Right ventricle myocardium superior (tissue), 1 donor: ENCODE measurements at places on chromosomes 7 and 10. TPM values are rescaled to one million over a fixed set of nuclear protein-coding genes. Genes with fewer than 3 reads are reported as not detected.

PNLIP gene
- total RNA-seq: not detected

NUTM2E gene
- not detected for total RNA-seq

TSPAN12 gene
- 56.9 TPM for total RNA-seq

MACC1 gene
- 0.19 TPM for total RNA-seq

- DNase-seq: no peak
Observed at GRCh38 chr10:8105932-8106331, 51.4 kb downstream of the GATA3 start.

- DNase-seq: no peak
Observed at GRCh38 chr7:114574384-114574783, 159.8 kb downstream of the FOXP2 start.

DNA sequence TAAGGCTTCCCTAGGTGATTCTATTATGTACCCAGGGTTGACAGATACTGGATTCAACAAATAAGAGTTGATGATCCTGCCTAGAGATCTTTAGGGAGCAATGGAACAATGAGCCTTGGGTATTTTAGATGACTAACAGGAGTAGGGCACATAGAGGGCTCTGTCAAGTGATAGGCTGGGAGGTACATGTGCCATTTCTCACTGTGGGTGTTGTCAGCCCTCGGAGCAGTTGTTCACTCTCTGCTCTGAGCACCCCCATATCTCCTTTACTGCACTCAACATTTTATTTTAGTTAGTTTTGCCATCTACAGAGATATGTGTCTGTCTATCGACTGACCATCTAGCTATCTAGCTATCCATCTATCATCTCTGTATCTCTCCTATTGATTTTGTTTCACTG lies 950.6 kb downstream of the TYW1 start:
- DNase-seq: no peak

- DNase-seq: no peak
Observed at GRCh38 chr7:30634634-30635201, 40.0 kb downstream of the GARS1 start.

DNA sequence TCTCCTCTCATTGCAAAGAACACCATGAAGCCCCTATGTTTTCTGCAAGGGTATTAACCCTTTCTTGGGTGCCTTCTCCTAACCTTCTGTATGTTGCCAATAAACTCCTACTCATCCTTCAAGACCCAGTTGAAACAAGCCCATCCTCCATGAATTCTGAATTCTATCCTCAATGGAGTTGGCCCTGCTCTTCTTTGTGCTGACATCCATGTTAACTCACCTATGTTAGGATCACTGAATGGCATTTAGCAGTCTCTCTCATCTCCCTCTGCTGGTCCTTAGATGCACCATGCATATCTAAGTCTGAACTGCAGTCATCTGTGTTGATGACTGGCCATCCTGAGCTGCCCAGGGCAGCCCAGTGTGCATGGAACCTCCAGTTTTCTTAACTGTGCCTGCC lies 129.8 kb downstream of the BUB3 start:
- DNase-seq: no peak

DNA sequence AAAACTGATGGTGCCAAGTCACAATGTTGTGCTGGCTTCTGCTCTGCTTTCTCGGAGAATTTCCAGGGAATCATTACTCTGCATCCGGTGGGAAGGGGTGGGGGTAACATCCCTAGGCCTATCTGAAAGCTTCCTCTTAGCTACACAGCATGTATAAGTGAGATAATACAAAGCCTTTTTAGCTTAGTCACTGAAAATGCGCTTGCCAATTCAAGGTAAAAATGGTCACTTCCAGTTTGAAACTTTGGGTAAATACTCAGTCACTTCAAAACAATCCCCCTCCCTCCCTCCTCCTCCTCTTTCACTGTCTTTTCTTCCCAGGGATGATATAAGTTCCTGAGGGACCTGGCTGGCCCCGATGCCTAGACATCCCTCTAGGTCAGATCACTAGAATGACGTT lies 57.3 kb upstream of the APBB1IP start:
- DNase-seq: no peak

DNA sequence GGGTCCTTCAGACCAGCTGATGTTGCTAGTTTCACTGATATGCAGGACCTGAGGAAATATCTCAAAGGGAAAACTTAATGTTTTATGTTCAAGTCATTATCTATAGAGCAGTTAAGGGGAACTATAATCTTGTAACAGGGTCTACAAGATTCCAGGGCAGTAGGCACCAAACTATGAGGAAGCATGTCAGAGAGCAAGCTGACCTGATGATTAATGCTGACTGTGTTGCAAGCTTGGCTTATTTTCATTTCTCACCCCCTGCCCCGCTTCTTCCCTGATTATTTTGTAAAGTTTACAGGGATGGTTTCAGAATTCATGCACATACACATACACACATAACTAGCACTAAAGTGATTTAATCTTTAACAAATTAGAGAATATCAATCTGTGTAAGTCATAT lies 84.3 kb upstream of the CACNA2D1 start:
- DNase-seq: no peak

- DNase-seq: no peak
Observed at GRCh38 chr10:79230328-79230830, 116.9 kb upstream of the PPIF start.

DNA sequence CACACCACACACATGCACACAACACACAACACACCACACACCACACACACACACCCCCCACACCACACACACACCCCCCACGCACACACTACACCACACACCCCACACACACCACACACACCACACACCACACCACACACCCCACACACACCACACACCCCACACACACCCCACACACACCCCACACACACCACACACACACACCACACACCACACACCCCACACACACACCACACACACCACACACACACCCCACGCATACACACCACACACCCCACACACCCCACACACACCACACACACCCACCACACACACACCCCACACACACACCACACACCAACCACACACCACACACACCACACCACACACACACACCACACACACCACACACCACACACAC lies 16.4 kb downstream of the UCN3 start:
- no peak for DNase-seq

- DNase-seq: no peak
Observed at GRCh38 chr7:98396768-98397167, 4.1 kb downstream of the BAIAP2L1 start.

OR2A2 gene
- not detected for total RNA-seq

GRCh38 chr7:36228039-36228438 lies 75.0 kb downstream of the EEPD1 start:
- DNase-seq: no peak

- no peak for DNase-seq
Observed at GRCh38 chr10:125624800-125625199, 58.2 kb downstream of the TEX36 start.

- DNase-seq: no peak
Observed at GRCh38 chr7:98227939-98228338, 16.7 kb downstream of the BHLHA15 start.

DNA sequence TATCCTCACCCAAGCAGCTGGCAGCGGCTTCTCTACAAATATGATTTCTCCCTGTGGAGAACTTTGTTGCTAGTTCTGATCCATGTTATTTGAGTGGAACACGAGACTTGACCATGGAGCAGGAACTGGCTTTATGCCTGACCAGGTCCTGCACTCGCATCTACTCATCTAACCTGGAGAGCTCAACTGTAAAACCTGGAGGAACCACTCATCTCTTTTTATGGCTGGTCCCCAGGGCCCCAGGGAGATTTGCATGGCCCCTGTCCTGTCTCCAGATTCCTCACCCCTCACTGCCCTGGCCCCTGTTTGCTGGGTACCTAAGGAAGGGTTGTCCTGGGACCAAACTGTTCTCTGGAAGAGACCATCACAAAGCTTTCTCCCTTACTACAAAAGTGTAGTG lies 16.0 kb downstream of the TCAF1 start:
- DNase-seq: no peak

DNA sequence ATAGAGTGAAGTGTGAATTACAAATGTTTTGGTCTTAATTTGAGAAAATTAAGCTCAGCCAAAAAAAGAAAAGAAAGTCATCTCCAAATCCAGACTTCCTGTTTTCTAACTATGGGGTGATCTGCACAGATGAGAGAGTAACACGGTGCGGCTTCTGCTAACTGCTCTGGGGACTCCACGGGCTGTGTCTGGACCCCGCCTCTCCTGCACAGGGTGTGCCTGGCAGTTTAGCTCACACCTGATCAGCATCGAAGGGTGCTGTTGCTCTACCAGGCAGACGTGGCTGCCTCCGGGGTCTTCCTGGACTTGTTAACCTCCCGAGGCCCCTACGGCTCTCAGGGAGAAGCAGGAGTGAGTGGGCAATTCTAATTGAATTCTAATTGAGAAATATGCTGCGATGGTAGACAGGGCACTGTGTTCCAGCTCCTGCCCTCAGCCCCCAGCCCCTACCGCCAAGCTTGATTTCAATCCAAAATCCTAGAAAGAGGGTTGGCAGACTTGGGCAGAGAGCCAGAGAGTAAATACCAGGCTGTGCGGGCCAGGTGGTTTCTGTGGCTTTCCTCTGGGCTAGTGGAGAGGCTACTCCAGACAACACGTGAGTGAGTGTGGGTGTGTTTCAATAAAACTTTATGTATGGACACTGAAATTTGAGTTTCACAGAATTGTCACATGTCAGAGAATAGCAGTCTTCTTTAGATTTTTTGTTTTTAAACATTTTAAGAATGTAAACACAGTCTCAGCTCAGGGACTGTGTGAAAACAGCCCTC lies 13.4 kb downstream of the SHH start:
- DNase-seq: no peak

DNA sequence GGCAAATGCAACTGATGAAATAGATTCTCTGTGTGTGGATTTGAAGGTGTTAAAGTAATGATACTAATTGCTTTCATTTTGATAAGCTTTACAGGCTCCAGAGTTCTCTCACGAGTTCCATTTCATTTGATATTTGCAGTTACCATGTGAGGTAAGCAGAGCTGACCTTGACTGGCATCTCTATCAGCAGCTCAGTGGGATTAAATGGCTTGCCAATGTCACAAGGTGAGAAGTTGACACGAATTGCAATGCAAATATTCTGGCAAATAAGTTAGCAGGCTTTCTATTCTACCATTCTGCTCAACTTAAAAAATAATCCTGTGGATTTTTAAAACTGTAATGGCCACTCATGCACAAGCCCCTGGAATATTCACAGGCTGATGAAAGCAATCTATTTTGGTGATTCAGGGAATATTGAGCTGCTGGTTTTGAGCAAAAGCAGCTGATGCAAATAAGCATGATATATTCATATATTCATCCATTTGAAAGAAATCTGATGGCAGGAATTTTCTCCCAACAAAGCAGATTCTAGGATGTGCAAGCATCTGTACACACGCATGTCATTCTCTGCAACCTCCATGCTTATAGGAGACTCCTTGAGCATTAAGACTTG lies 64.5 kb upstream of the ANKRD1 start:
- no peak for DNase-seq

GRCh38 chr7:42924223-42924838 lies 7.6 kb downstream of the PSMA2 start:
- DNase-seq: no peak

- DNase-seq: no peak
Observed at GRCh38 chr10:13400196-13400965, 52.3 kb upstream of the SEPHS1 start.

- no peak for DNase-seq
Observed at GRCh38 chr10:15322356-15322755, 48.7 kb downstream of the FAM171A1 start.

DNA sequence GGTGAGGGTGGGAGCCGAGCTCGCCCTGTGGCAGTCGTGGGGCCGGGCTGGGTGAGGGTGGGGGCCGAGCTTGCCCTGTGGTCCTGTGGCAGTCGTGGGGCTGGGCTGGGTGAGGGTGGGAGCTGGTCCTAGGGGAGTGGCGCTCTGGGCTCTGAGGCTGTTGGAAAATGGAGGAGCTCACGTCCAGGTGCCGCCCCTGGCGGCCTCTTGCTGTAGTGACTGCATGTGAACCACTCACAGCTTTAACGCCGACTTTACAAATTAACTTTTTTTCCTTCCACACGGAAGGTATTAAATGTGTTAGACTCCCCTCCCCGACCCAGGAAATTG lies 312.6 kb downstream of the WDR37 start:
- no peak for DNase-seq

DNA sequence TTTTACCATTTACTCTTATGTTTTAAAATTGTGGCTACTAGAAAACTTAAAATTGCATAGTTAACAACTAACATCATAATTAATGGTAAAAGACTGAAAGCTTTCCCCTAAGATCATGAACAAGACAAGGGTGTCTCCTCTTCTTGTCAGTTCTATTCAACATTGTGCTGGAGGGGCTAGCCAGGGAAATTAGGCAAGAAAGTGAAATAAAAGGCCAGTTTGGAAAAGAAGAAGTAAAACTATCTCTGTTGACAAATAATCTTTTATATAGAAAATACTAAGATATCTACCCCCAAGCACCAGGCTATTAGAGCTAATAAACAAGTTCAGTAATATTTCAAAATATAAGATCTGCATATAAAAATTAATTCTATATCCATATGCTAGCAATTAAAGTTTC lies 46.9 kb upstream of the MXI1 start:
- DNase-seq: no peak

DNA sequence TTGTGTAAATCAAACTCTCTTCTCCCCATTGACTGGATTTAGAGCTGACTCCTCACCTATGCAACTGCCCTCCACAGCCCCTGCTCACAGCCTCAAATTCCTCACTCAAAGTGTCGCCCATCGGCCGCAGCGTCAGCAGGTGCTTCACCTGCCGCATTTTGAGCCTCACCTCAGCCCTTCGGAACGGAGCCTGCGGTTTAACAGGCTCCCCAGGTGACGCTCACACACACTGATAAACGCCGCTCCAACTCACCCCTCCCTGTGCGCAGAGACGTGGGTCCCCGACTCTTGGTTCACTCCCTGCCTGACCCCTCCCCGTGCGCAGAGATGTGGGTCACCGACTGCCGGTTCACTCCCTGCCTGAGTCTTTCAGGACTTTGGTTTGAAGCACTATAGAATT lies 57.1 kb downstream of the CARD11 start:
- DNase-seq: no peak

GRCh38 chr7:90720984-90721760 lies 125.1 kb downstream of the CDK14 start:
- no peak for DNase-seq

UNC5B gene
- 12.2 TPM for total RNA-seq

DNA sequence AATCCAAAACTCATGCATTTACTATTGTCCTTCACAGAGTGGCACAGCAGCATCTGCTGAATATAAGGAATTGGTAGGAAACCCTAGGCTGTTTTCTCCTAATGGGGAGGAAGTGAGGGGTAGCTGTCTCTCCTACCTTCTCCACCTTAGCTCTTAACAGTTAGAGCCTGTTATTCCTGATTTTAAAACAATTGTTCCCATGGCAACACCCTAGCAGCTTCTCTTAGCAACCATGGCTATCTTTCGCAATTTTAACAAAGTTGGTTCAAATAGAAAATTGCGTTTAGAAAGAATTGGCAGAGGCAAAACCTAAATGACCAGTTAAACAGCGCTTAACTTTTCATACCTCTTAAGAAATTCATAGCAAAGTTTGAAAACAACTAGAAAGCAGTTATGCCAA lies 603.4 kb upstream of the AUTS2 start:
- DNase-seq: no peak

DNA sequence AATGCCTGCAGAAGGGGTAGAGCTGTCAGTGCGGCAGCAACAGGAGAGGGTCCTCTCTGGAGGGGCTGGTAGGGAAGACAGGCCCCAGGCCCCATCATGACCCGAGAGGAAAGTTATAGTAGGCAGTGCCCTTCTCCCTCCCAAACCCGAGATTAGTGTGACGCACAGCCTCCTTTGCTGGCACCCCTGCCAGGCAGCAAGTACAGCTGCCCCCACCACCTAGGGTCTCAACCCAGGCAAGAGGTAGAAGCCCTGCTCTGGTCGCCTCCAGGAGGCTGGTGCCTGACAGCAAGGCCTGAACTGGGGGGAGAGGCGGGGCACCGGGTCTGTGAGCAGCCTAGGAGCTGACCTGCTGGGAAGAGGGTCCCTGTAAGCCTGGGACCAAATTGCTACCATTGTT lies 15.5 kb downstream of the LOXL4 start:
- DNase-seq: no peak

CCDC172 gene
- not detected for total RNA-seq
